Endodermal cell (in vitro differentiated cells): ENCODE measurements at places on chromosomes 2 and 18. TPM values are rescaled to one million over a fixed set of nuclear protein-coding genes. Genes with fewer than 3 reads are reported as not detected.

Gene SERPINB4
- not detected in 3 replicates for total RNA-seq

Gene CD8B
- not detected in 3 replicates for total RNA-seq

Gene CRYGD
- total RNA-seq = 1.1 TPM in 1 of 3 replicates, not detected in the others

Gene MATN3
- total RNA-seq = 43.7 to 53.4 TPM (median 44.7 TPM) in 3 replicates

Gene MARCHF4
- 0.51 to 1.3 TPM (median 0.78 TPM) in 3 replicates for total RNA-seq

Gene LIMS3
- total RNA-seq = 0.72 and 1.4 TPM in 2 replicates

Gene IL36A
- not detected in 3 replicates for total RNA-seq

Gene LYG2
- not detected in 2 replicates for total RNA-seq

Gene CD8B2
- not detected in 3 replicates for total RNA-seq

Gene EPHA4
- total RNA-seq = 87.3 to 99.1 TPM (median 96.9 TPM) in 3 replicates

Gene RFX8
- not detected in 2 replicates for total RNA-seq

Gene MGAT4A
- total RNA-seq = 9.1 to 12.2 TPM (median 11.1 TPM) in 3 replicates

- no peak overlapping the region for H3K4me3 ChIP-seq
- peaks cover 6% of the 10 kb centered on the region for H3K4me1 ChIP-seq
- H3K27ac ChIP-seq = no peak overlapping the region
Observed at GRCh38 chr18:21914739-21915319, 174.2 kb downstream of the MIB1 start.

DNA sequence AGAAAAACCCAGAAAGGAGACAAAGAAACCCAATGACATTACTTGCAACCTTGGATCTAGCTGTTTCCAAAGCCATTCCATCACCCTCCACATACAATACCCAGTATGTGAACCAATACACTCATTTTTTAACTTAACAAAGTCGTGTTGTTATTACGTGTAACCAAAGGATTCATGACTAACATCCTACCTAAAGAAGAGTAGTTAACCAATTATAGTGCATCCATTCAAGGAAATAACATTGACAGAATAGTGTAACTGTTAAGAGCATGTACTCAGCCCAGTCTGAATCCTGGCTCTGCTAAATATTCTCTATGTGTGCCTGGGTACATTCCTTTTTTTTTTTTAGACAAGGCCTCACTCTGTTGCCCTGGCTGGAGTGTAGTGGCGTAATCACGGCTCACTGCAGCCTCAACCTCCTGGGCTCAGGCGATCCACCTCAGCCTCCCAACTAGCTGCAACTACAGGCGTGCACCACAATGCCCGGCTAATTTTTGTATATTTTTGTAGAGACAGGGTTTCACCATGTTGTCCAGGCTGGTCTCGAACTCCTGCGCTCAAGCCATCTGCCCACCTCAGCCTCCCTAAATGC is 9.9 kb downstream of the TLK1 start:
- no peak for DNase-seq
- no peaks in the 10 kb centered on the region for H3K36me3 ChIP-seq
- no peaks in the 10 kb centered on the region for H3K27me3 ChIP-seq
- H3K4me1 ChIP-seq = no peaks in the 10 kb centered on the region
- H3K4me3 ChIP-seq = no peak overlapping the region
- H3K27ac ChIP-seq = no peak overlapping the region

GRCh38 chr2:132275396-132275795 is 113.6 kb upstream of the ANKRD30BL start:
- H3K4me1 ChIP-seq = no peaks in the 10 kb centered on the region
- peak; percentile 28 for DNase-seq
- H3K27ac ChIP-seq = no peak overlapping the region
- no peaks in the 10 kb centered on the region for H3K27me3 ChIP-seq

GRCh38 chr2:10385933-10386773 is 62.0 kb downstream of the ODC1 start:
- H3K4me1 ChIP-seq = peaks cover 3% of the 10 kb centered on the region
- no peak overlapping the region for H3K4me3 ChIP-seq
- H3K27ac ChIP-seq = peak overlapping the region; percentile 86

DNA sequence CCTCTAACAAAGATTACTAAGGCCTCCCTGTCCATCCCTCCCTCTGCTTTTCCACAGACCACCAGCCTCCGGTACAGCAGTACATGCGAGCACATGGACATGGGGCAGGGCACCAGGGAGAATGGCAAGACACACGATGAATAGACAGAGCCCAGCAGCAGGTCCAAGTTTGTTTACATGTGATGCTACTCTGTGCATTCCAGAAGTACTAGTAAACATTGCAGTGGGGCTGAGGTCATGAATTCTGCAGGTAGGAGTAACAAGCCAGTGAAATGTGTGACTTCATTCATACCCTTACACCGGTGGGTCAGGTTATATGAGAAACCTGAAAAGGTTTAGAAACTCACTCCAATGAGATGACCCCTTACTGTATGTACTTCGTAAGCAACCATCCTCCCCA is 205.7 kb downstream of the BCL11A start:
- H3K4me1 ChIP-seq = no peaks in the 10 kb centered on the region
- peaks cover 4% of the 10 kb centered on the region for H3K27me3 ChIP-seq
- no peaks in the 10 kb centered on the region for H3K36me3 ChIP-seq
- no peak overlapping the region for H3K4me3 ChIP-seq
- no peak overlapping the region for H3K27ac ChIP-seq

- H3K4me1 ChIP-seq = no peaks in the 10 kb centered on the region
- no peaks in the 10 kb centered on the region for H3K27me3 ChIP-seq
- no peak overlapping the region for H3K27ac ChIP-seq
Observed at GRCh38 chr2:19543663-19544383, 185.4 kb upstream of the OSR1 start.

DNA sequence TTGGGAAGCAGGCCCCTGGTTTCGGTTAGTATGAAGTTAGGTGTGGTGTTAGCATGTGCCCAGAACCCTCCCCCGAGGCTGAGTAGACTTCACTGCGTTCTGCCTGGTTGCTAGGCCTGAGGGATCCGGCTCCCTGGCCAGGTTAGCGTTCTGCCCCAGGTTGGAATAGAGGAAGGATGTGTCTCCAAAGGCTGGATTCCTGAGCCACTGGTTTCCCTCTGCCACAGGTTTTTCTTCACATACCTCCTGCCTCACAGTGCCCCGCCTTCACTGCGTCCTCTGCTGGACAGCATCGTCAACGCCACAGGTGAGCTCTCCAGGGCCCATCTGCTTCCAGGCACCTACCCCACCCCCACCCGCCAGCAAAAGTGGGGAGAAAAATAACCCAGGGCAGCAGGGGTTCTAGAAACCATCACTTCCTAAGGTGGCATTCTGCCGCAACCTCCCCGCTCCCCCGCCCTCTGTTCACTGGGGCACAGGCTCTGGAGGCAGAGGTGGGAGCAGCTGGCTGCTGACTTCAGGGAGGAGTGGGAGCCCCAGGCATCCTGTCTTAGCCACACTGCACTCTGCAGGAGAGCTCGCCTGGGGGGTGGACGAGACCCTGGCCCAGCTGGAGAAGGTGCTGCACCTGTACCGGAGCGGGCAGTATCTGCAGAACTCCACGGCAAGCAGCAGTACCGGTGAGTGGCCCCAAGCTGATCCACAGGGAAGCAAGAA is 7.1 kb downstream of the PKDCC start:
- H3K4me1 ChIP-seq = peaks cover 9% of the 10 kb centered on the region
- DNase-seq = peak; percentile 91
- peaks cover 63% of the 10 kb centered on the region for H3K36me3 ChIP-seq
- H3K27me3 ChIP-seq = no peaks in the 10 kb centered on the region

DNA sequence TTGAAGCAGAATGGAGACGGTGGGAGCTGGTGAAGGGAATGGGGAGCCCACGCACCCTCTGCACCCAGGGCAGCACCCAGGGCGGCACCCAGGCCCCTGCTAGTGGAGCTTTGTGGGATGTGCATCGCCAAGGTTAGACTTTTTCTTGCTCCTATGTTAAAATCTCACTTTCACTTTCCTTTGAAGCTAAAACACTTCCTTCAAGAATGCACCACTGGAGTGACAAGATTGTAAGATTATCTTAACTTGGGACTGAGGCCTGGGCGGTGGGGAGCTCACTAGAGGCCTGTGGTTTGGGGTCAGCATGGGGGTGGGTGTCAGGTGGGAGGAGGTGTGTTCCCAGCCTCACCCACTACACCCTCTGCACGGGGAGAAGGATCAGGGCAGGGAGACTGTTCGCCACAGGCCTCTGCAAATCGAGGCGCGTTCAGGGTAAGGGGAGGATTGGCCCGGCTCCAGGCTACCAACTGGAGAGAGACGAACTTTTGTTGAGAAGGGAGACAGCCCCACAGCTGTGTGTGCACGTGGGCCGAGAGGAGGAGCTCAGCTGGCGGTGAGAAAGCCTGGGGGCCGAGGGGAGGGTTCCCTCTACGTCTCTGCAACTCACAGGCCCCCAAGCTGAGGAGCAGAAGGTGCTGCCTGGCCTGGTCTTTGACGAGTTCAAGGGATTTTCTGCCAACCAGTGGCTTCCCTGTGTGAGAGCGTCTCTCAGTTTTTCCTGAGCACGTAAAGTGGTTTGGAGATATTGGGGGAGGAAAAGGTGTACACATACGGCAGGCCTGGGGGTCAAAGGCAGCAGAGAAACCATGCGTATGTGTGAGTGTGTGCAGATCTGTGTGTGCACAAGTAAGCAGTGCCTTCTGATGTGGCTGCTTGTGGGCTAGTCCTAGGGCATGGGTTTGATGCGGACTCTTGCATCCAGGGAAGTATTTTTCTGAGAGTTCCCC is 147.7 kb downstream of the KLHL29 start:
- DNase-seq = no peak
- no peak overlapping the region for H3K4me3 ChIP-seq
- H3K4me1 ChIP-seq = peaks cover 5% of the 10 kb centered on the region

GRCh38 chr2:174485788-174486562 is 854 bp downstream of the GPR155 start:
- peak; percentile 74 for DNase-seq
- no peak overlapping the region for H3K27ac ChIP-seq
- no peaks in the 10 kb centered on the region for H3K4me1 ChIP-seq
- peaks cover 22% of the 10 kb centered on the region for H3K27me3 ChIP-seq

DNA sequence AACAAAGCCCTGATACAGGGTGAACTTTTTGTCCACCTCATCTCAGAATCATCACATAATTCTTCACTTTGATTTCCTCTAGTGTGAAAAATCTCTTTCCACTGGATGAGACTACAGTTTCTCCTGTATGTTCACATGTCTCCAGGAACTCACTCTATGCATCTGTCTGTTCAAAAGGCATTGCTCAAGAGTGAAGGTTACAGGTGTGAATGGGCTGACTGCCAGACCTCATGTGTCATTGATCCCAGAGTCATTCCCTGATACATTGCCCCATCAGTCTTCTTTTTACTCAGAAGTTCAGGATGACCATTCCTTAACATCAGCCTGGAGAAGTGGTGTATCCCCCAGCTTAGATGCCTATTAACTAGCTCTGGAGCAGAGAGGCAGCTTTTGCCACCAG is 4.4 kb upstream of the DSC3 start:
- H3K27me3 ChIP-seq = peaks cover 31% of the 10 kb centered on the region
- no peaks in the 10 kb centered on the region for H3K36me3 ChIP-seq
- no peak overlapping the region for H3K27ac ChIP-seq

GRCh38 chr2:106847366-106847765 is 38.6 kb downstream of the ST6GAL2 start:
- H3K4me3 ChIP-seq = no peak overlapping the region
- peaks cover 14% of the 10 kb centered on the region for H3K4me1 ChIP-seq
- no peaks in the 10 kb centered on the region for H3K36me3 ChIP-seq
- H3K27me3 ChIP-seq = no peaks in the 10 kb centered on the region

- no peak overlapping the region for H3K27ac ChIP-seq
- H3K36me3 ChIP-seq = no peaks in the 10 kb centered on the region
- H3K27me3 ChIP-seq = peaks cover 71% of the 10 kb centered on the region
- no peak for DNase-seq
- H3K4me3 ChIP-seq = no peak overlapping the region
Observed at GRCh38 chr2:24451805-24452501, 39.1 kb upstream of the NCOA1 start.

- H3K27me3 ChIP-seq = no peaks in the 10 kb centered on the region
- peaks cover 7% of the 10 kb centered on the region for H3K4me1 ChIP-seq
- peak; percentile 90 for DNase-seq
- peak overlapping the region; percentile 23 for H3K4me3 ChIP-seq
- H3K27ac ChIP-seq = no peak overlapping the region
Observed at GRCh38 chr2:2007551-2008501, 263.5 kb upstream of the PXDN start.

- no peaks in the 10 kb centered on the region for H3K27me3 ChIP-seq
- H3K4me1 ChIP-seq = no peaks in the 10 kb centered on the region
- no peak overlapping the region for H3K4me3 ChIP-seq
- no peak overlapping the region for H3K27ac ChIP-seq
- H3K36me3 ChIP-seq = no peaks in the 10 kb centered on the region
Observed at GRCh38 chr2:13714466-13714865, 918.1 kb upstream of the LRATD1 start.

GRCh38 chr18:64017870-64018269 is 48.0 kb downstream of the SERPINB8 start:
- no peak for DNase-seq
- no peaks in the 10 kb centered on the region for H3K36me3 ChIP-seq
- no peak overlapping the region for H3K27ac ChIP-seq
- peaks cover 76% of the 10 kb centered on the region for H3K27me3 ChIP-seq
- H3K4me1 ChIP-seq = peaks cover 3% of the 10 kb centered on the region

GRCh38 chr18:45654677-45655076 is 39.4 kb downstream of the SLC14A2 start:
- H3K27me3 ChIP-seq = no peaks in the 10 kb centered on the region
- peak; percentile 13 for DNase-seq
- no peak overlapping the region for H3K27ac ChIP-seq
- H3K4me3 ChIP-seq = no peak overlapping the region

DNA sequence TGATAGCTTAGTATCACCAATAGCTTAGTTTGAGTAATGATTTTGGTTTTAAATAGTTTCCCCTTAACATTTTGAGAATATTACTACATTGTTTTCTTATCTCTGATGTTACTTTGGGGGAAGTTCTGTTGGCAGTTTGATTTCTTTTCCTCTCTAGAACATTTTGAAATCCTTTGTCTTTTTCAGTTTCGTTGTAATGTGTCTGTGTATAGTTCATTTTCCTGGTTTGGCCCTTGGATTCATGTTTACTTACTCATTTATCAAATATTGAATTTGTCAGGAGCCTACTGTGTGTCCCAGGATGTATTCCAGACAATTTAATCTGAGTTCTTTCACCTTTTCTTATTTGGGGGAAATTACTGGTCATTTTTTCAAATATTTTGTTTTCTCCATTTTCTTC is 16.7 kb downstream of the ANKRD12 start:
- no peaks in the 10 kb centered on the region for H3K4me1 ChIP-seq
- DNase-seq = no peak
- H3K27me3 ChIP-seq = no peaks in the 10 kb centered on the region
- no peaks in the 10 kb centered on the region for H3K36me3 ChIP-seq
- H3K27ac ChIP-seq = no peak overlapping the region

DNA sequence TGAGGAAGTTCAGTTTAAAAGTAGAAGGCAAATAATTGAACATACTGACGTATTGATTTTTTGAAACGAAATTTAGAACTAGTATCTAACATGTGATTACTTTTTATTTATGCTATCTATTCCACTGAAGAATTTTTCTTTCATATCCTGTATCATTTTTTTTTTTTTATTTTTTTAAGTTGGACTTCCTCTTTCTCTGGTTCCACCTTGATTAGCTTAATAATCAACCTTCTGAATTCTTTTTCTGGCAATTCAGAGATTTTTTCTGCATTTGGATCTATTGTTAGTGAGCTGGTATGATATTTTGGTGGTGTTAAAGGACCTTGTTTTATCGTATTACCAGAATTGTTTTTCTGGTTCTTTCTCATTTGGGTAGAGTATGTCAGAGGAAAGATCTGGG is 411.2 kb downstream of the SOX11 start:
- no peak overlapping the region for H3K4me3 ChIP-seq
- H3K4me1 ChIP-seq = no peaks in the 10 kb centered on the region
- no peaks in the 10 kb centered on the region for H3K36me3 ChIP-seq
- H3K27ac ChIP-seq = no peak overlapping the region

GRCh38 chr18:13620818-13621445 is 105.4 kb downstream of the FAM210A start:
- no peaks in the 10 kb centered on the region for H3K36me3 ChIP-seq
- H3K27me3 ChIP-seq = no peaks in the 10 kb centered on the region
- H3K27ac ChIP-seq = no peak overlapping the region
- no peak overlapping the region for H3K4me3 ChIP-seq
- no peak for DNase-seq
